Fibroblast of skin of right quadriceps (primary cell): ENCODE measurements at places on chromosomes 3 and 15.
A peak's percentile ranks its signal among the peaks of the same experiment; 100 is the strongest.

- peak; percentile 58 for DNase-seq
These were observed 59.7 kb upstream of the KBTBD8 start for GRCh38 chr3:66938338-66938963.

DNA sequence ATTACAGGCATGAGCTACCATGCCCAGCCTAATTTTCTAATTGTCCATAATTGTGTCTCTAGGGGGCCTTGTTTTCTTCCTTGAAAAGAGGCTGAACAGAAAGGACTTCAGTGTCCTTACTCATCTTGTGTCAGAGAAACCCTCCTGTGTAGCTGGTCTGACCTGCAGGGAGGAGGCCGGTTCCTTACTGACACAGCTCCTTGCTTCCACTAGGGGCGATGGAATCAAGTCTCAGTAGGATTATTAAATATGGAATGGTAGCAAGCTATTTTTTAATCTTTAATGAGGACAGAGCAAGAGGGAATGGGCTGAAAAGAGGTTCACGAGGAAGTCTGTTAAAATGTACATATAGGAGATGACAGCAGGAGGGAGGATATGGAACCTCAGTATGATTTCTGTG lies 8.6 kb downstream of the LPCAT4 start:
- DNase-seq = no peak

GRCh38 chr3:64828276-64828675 lies 140.5 kb upstream of the ADAMTS9 start:
- peak; percentile 64 for DNase-seq

DNA sequence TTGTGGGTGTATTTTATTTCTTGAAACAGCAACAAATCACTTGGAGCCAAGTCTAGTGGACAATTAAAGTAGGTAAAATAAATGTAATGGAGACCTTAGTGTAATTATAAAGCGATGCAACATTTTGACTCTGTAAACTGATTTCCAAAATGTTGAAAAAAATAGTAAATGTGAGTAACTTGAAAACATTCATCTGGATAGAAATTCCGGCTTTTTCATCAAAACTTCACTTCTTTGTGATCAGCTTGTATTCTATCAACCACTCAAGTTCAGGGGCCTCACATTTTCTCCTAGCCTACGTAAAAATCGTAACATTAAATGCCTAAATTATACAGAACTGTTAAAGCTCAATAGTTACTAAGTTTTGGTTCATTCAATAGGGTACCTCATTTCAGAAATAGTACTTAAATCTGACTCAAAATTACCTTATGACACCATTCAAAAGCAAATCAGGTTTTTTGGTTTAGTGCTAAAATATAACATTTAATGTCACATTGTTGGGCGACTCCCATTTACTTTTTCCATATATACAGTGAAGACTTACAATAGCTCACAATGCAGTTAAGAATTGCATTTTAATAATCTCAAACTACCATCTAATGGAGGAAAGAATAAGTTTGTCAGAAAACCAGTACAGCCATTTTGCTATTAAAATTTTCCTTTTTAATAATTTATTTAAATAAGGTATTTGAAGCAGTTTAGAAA lies 12.7 kb downstream of the CCNL1 start:
- DNase-seq = no peak

GRCh38 chr15:67174864-67175573 lies 79.4 kb downstream of the AAGAB start:
- DNase-seq = peak; percentile 34
